Stimulated activated naive CD8-positive, alpha-beta T cell treated with anti-CD3 and anti-CD28 coated beads, Interleukin-15, amount 100 ng/mL, for 72 hours (primary cell): ENCODE measurements at places on chromosomes 1 and 21.

GRCh38 chr21:16667395-16667794 lies 845.4 kb upstream of the CXADR start:
- DNase-seq, result no peak

GRCh38 chr1:201895913-201896807 lies 7.5 kb downstream of the SHISA4 start:
- DNase-seq, result peak; percentile 79

DNA sequence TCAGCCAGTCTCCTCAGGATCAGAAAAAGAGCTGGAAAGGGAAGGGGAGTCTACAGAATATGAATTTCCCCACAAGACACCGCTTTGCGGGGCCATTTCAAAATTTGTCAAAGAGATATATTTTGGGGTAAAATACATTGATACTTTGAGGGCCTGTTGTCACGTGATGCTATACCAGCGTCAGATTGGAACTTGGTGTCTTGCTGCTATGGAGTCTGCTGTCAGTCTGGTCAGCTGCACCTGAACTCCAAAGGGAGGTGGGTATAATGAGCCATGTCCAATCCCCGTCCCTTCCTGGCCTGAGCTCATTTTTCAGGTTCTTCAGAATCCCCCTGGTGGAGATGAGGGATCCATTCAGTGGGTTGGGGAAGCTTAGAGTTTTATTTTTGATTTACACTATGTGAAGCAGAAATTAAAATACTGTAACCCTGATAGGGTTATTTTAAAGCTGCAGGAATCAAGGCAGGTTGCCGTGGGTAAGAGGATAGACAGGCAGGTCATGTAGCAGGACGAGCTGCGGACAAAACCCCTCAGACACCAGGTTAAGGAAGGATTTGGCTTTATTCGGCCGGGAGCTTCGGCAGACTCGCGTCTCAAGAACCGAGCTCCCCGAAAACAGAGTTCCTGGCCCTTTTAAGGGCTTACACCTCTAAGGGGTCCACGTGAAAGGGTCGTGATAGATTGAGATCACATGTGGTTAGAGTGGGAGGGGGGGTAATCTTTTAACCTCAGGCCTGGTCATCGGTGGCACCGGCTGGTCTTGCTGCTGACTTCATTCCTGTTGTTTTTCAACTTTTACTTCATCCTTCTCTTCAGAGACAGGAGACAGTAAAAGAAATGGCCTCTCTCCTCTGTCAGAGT lies 2.2 kb upstream of the POFUT2 start:
- DNase-seq, result no peak

DNA sequence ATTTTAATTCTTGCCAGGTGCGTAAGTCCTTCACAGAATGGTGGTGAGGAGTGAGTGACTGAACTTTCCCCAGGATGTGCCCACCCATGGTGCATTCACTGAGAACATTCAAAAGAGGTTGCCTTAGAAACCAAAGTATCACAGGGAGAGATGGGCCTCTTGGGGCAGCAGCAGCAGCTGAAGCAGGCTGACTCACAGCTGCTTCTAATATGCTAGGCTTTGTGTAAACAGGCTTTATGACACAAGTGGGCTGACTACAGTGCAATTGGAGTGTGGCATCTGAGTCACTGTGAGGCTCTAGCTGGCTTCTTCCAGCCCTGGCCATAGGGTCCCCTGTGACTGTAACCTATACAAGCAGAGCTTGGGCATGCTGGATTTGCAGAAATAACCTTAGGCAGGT lies 12.6 kb downstream of the PIGP start:
- no peak for DNase-seq

DNA sequence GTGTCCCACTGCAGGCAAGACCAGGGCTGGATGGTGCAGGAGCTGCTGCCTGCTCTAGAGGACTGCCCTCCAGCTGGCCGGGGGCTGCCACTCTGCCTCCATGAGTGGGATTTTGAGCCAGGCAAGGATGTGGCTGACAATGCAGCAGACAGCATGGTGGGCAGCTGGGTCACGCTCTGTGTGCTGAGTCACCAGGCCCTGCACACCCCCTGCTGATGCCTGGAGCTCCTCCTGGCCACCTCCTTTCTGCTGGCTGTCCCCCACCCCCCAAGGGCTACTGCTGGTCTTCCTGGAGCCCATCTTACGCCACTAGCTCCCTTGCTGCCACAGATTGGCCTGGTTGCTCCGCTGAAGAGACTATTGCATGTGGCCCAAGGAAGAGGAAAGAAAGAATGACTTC lies 3.9 kb upstream of the ZSCAN20 start:
- DNase-seq, result no peak

DNA sequence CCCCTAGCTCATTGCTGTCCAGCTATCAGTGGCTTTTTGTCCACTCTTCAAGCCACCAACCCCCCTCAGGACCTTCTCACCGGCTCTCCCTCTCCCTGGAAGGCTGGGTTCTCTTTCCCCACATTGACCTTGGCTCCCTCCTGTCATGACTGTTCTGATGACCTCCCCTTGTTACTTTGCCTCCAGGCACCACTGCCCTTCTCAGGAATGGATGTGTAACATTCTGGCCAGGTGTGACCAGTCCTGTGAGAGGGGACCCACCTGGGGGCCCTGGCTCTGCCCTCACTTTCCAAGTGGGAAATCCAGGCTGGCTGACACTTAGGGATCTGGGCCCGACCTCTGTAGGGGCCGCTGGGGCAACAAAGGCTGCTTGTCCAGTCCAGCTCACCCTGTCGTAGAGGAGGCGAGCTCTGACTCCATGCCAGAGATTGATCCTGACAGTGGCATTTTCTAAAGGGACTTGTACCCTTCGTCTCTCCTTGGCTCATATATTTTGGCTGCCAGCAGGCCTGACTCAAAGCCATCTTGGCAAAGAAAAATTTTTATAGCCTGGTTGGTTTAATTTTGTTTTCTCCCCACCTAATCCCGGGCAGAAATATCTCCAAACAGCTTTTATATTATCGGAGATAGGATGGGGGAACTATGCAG lies 37.9 kb upstream of the USP24 start:
- no peak for DNase-seq

- DNase-seq, result no peak
These were observed 1.6 kb upstream of the PFKL start for GRCh38 chr21:44298301-44298700.

DNA sequence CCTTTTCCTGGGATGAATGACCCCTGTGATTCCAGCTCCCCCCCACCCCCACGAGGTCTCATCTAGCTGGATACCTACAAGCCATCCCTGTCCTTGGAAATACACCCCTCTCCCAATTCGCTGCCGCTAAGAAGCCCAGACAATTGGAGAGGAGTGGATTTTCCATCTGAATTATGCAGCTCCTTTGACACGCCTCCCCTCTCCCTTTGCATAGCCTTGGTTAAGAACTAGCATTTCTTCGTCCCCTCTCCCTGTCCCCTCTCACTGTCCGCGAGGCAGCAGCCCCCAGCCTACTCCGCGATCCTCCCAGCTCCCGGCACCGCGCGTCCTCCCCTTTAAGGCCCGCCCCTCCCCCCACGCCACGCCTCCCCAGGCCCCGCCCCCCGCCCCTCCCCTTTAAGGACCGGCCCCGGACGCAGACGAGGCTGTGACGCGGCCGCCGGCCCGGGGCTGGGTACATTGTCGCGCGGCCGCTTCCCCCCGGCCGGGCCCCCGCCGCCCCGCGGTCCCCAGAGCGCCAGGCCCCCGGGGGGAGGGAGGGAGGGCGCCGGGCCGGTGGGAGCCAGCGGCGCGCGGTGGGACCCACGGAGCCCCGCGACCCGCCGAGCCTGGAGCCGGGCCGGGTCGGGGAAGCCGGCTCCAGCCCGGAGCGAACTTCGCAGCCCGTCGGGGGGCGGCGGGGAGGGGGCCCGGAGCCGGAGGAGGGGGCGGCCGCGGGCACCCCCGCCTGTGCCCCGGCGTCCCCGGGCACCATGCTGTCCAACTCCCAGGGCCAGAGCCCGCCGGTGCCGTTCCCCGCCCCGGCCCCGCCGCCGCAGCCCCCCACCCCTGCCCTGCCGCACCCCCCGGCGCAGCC lies at the start of gene MAPKAPK2:
Gene MAPKAPK2 (plus strand): TSS at position 428 of the 856 bp plus-strand sequence. CDS start 325 bp downstream, at position 753.
- peak; percentile 71 for DNase-seq

GRCh38 chr21:25910809-25911208 lies 176.0 kb downstream of the GABPA start:
- no peak for DNase-seq

DNA sequence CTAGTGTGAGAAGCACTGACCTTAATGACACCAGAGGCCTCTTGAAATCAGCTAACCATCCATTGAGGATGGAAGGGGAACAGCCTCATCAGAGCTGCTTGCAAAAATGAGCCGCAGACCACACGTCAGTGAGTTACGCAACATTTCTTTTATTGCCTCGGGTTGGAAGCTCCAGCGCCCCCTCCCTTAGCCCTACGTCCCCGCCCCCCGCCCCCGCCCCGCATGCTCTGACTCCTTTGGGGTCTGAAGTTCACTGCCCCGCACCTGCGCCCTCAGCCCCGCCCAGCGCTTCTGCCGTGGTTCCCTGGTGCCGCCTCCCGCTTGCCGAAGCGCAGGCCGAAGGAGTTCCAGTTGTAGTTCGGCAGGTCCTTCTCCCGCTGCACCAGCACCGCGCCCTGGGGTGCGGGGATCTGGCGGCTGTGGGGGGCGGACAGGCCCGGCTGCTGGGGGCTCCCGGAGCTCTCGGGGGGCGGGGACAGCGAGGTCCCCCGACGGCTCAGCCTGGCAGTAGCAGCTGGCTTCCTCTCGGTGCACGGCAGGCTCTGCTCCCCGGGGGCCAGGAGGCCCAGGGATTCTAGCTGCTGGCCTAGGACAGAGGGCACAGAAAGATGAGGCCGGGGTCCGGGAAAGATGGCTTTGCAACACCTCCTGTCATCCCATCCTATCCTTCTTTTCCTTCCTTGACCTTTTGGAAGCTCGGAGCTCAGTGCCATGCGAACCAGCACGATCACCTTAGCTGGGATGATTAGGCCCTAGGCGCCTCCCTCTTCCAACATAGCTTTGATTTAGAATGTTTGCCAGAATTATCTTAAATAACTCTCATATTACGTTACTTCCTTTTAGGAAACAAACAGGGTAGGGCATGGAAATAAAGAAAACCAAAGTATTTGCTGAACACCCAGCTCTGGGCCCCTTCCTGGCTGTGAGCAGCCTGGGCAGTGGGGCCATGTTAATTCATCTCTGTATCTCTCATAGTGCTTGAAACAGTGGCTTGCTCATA lies 5.8 kb downstream of the KISS1 start:
- DNase-seq, result peak; percentile 43

DNA sequence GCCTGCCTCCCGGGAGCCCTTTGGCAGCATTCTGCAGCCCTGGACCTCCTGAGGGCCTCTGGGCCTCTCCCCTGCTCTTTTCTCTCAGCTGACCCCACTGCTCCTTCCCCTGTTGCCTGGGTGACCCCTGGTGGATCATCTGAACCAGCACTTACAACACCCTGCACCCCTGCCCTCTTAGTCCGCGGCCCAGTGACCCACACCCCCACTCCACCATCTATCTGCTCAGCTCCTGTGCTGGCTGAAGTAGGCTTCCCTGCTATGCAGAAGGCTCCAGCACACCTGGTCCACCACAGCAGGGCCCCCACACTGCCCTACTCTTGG lies 74.0 kb downstream of the DMRTA2 start:
- no peak for DNase-seq

DNA sequence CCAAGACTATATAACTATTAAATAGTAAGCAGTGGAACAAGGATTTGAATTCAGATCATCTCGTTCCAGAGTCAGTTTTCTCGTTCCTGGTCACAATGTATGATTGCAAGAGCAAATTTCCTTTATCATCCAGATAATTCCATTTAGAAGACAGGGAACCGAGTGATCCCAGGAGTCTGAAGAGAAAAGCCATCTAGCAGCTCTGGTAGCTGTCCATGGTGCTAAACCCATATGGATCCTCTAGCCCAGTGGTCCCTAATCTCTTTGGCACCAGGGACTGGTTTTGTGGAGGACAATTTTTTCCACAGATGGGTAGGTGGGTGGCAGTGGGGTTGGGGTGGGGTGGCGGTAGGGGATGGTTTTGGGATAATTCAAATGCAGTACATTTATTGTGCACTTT lies 229.4 kb downstream of the PTPRU start:
- DNase-seq, result no peak

DNA sequence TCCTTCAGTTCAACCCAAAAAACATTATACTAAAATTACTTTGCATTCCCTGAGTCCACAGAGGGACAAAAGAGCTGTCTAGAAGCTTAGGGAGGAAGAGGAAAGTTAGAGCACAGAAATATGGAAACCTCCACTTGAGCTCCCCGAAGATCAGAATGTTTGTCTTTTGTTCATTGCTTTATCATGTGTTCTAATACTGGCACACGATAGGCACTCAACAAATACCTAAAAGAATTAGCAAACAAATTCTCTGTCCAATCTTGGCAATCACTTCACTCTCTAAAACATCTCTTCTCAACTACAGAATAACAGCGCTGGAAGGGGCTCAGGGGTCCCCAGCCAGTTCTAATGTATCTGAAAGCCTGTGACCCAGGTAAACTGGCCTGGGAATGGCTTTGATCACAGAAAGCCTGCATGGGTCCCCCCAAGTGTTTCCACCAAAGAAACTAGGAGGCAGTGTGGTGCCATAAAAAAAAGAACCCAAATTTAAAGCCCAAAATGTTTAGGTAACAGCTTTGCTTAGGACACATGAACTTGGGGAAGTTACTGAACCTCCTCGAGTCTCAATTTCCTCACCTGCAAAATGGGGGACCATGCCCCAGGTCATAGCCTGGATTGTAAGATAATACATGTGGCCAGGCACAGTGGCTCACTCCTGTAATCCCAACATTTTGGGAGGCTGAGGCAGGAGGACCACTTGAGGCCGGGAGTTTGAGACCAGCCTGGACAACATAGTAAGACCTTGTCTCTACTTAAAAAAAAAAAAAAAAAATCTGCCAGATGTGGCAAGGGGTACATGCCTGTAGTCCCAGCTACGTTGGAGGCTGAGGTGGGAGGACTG lies 45.8 kb downstream of the SSBP3 start:
- no peak for DNase-seq
